ENCODE measurements at places on chromosomes 12 and 14. TPM values are rescaled to one million over a fixed set of nuclear protein-coding genes. Genes with fewer than 3 reads are reported as not detected.

The SRRM4 gene
- total RNA-seq, result 6.6 TPM

- DNase-seq, result no peak
Measured at GRCh38 chr12:9391815-9392214, 183.6 kb upstream of the PZP start.

The CDH24 gene
- 9.6 TPM for total RNA-seq

DNA sequence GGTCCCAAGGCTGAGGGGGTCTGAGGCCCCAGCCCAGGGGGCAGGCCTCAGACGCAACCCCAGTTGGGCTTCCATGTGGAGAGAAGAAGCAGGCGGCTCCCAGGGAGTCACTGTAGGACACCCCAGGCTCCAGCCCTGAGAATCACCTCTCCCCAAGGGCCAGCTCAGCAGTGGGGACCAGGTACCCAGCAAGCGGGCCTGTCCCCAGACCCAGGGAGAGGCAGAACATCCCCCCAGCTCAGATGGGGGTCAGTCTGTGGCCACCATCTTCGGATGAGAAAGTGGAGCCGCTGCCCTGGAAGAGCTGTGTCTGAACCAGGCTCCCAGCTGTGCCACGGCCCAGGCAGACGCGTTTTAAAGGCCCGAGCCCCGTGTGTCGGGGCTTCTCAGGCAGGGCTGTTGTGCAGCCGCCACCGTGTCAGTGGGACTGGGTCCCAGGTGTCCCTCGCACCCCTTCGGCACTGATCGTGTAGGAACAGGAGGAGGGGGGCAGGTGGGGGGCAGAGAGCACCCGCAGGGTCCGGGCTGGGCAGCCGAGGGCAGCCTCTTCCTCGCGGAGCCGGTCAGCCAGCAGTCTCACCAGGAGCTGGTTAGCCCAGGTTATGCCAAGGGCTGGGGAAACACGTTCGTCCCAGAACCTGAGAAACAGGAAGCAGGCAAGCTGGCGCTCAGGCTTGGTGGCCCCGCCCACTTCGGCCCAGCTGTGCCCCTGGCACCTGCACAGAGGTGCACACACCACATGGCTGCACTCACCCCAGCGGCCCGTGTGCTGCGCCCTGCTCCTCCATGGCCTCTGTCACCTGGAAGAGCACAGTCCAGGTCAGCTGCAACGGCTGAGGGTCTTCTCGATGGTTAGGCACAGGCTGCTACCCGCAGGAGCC, 16.6 kb downstream of the XRCC3 start:
- DNase-seq, result no peak

The SLC6A12 gene
- total RNA-seq, result 21.9 TPM

GRCh38 chr14:96225745-96226151, 21.1 kb downstream of the BDKRB2 start:
- DNase-seq, result peak; percentile 41

DNA sequence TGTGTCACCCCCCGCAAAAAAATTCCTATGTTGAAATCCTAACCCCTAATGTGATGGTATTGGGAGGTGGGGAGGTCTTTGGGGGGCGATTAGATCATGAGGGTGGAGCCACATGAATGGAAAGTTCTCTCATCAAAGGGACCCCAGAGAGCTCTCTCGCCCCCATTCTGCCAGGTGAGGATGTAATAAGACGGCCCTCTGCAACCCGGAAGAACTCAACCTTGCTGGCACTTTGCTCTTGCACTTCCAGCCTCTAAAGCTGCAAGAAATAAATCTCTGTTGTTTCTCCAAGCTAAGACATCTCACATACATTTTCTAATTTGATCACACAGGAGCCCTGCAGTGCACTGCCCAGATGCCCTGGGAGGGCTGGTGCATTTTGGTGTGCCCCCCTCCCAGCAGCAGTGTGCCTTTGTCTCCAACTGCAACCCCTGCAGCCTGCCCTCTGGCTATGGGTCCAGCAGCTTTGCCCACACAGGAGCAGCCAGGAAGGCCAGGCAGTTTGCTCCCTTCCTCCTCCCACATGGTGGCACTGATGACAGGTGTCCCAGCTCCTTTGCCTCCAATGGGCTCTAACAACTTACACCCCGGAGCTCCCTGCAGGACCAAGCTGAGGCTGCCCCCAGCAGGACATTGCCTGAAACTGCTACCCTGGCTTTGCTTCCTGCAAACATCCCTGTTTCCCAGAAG, 59.3 kb downstream of the C14orf132 start:
- DNase-seq, result no peak

- DNase-seq, result no peak
Measured at GRCh38 chr14:100748944-100749343, 22.3 kb downstream of the DLK1 start.

- DNase-seq, result no peak
Measured at GRCh38 chr12:25126746-25127145, 68.2 kb downstream of the DNAI7 start.

DNA sequence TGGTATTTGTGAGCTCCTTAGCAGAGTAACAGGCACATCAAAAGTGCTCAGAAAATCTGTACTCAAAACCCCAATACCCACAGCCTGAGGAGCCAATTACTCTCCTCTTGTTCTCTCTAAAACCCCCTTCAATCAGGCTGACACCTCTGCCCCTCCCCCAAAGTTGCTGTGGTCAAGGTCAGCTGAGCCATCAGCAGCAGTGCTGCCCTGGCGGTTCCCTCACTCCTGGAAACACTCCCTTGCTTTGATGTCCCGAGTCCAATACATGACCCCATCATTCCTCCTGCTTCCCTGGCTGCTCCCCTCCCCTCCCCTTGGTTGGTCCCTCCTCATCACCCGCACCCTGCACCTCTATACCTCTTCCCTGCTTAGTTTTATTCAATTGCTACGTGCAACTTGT, 57.2 kb upstream of the C14orf132 start:
- no peak for DNase-seq

The SDSL gene
- 5.1 TPM for total RNA-seq

DNA sequence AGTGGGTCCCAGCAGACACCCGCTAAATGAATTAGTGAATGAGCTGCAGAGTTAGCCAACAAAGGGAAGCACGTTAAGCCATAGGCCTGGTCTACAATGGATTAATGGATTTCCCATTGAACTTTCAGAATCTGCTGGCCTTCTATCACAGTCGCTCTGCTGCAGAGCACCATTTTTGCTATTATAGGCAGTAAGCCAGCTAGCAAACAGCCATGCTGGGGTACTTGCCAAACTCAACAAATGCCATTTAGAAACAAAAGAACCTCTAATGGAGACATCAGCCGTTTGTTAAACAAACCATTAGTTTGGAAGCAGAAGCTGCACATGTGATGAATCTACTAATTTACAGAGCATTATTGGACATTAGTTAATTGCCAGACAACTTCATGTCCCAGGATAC, 181.1 kb upstream of the STXBP6 start:
- peak; percentile 33 for DNase-seq

DNA sequence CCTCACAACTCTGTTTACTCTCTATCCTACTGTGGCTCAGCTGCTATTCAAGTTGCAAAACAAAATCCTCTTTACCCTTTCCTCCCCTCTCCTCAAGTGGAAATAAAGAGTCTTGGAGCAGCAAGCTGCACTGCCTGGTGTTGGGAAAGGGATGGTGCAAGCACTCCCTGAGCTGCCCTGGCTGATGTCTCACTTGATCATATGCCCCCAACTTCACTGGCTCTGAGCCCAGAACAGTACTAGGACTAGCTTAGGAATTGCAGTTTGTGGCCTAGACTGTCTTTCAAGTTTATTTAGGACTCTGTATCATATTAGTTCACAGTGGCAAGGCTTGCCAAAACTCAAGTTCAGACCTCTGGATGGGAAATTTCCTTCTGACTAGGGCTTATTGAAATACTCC, 1683.8 kb upstream of the SEL1L start:
- DNase-seq, result no peak

All from spinal cord (tissue), 10 donors.